LNCaP clone FGC (cell line): ENCODE measurements at places on chromosomes 3 and 15.

GRCh38 chr3:188571531-188572095 lies 417.7 kb downstream of the LPP start:
- DNase-seq: peak; percentile 72

DNA sequence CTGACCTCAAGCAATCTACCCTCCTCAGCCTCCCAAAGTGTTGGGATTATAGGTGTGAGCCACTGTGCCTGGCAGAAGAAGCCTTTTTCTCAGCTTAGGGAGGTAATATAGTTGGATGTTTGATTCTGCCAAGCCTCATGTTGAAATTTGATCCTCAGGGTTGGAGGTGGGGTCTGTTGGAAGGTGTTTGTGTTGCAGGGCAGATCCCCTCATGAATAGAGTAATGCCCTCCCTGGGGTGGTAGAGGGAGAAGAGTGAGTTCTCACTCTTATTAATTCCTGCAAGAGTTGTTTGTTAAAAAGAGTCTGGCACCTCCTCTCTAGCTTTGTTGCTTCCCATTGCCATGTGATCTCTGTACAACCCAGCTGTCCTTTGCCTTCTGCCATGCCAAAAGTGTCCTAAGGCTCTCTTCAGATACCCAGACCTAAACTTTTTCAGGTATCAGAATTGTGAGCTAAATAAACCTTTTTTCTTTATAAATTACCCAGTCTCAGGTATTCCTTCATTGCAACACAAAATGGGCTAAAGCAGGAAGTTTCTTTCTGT lies 16.4 kb downstream of the NECTIN3 start:
- no peak for DNase-seq

GRCh38 chr3:25964141-25964540 lies 174.3 kb downstream of the OXSM start:
- DNase-seq: no peak

- DNase-seq: no peak
Observed at GRCh38 chr3:127132876-127133275, 60.1 kb upstream of the PRR23E start.

GRCh38 chr15:89785064-89785773 lies 9.1 kb downstream of the MESP2 start:
- DNase-seq: no peak

DNA sequence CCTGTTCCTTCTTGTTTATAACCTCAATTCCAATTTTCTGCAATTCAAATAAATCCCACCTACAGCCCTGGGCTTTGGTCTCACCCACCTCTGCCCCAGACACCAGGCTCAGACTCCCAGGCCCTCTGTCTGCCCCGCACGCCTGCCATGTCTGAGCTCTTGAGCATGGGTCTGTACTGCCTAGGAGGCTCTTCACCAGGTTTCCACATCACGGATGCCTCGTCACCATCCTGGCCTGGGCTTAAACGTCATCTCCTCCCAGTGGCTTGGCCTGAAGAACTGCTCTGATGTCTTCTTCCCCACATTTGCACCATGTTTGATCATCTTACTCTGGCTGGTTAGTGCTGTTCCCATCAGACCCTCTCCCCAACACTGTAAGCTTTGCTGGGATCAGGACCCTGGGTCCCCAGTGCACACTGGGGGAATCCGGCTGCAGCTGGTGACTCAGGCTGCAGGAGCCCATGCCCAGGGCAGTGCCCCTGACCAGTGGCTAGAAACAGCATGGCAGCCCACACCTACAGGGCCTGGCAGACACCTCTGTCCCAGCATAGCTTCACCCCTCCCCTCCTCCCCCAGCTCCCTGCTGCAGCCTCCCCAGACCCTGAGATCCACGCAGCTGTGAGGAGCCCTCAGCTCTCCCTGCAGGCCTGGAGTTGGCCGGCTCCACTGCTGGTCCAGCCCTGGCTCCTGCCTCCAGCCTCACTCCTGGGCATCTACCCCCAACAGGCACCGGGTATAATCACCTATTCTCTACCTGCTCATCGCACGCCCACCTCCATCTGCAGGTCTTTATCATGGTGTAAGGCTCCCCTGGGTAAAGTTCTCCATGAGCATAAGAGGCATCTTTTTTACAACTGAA lies 162.8 kb upstream of the NSMCE3 start:
- DNase-seq: no peak
